ENCODE measurements at places on chromosomes 6 and 20.

GRCh38 chr6:87858440-87858839, 156.4 kb upstream of the AKIRIN2 start:
- DNase-seq, result no peak

DNA sequence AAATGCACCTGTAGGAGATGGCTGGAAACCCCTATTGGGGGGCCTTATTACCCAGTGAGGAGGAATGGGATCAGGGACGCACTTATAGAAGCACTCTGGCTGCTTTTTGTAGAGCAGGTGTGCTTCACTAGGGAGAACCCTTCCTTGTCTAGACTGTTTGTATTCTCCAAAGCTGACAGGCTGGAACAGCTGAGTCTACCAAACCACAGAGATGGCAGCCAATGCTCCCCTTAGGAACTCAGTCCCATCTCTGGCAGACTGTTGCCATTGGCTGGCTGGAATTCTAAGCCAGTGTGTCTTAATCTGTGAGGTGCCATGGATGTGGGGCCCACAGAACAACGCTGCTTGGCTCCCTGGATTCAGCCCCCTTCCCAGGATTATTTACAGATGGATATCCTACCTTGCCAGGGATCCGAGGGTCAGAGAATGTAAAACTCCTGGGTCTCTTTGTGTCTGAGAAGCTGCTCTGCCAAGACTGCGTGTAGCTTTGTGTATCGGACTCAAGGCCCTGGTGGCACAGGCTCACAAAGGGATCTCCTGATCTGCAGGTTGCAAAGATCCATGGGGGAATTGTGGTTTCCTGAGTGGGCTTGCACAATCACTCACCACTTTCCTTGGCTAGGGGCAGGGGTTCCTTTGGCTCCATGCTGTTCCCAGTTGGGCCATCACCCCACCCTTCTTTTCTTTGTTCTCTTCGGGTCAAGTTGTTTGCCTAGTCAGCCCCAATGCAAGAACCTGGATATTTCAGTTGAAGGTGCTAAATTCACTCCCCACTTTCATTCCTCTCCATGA, 26.1 kb downstream of the C6orf52 start:
- no peak for DNase-seq

DNA sequence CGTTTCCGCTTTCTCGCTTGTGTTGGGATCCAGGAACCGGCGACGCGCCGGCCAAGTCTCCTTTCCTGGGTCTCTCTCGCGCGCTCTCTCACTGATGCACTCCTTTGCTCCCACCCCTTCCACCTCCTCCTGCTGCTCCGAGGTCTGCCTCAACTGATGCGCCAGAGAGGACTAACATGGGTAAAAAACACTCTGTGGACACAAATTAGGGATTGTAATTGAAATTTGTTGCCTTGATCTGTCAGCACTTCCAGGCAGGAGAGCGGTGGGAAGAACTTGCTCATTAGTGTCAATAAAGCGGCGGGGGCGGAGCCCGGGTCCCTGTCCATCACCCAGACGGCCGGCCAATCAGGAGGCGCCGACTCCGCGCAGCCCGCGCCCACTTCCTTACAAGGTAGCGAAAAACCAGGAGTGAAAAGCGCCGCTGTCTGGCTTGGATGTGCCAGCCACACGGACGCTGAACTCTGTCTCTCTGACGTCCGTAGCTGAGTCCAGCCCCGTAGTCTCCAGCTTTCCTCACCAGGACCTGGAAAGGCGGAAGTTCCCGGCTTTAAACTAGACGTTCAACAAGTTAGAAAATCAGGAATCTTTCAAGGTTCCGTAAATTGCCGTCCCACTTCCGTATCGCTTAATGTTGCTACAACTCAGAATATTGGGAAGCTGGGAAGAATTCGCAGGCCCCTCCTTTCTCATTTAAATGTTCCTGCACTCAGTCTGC, at the start of gene TBX18:
TBX18 (minus strand) TSS at position 267 of the 718 bp plus-strand sequence. CDS start 417 bp downstream, outside the sequence.
- no peak for DNase-seq

DNA sequence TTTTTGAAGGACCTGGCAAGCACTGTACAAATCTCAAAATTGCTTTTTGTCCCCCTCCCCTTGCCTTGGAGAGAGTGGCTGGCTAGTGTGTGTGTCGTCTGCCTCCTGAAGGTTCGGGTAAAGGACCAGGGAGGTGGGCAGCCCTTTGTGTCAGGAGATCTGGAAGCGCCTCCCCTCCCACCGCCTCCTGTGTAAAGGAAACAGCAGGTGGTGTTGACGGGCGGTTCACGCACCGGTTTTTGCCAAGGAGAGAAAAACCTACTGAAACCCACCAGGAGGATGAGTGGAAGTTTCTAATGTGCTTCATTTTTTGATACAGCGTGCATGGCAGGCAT, 1.2 kb downstream of the ENTPD6 start:
- DNase-seq, result peak; percentile 6

DNA sequence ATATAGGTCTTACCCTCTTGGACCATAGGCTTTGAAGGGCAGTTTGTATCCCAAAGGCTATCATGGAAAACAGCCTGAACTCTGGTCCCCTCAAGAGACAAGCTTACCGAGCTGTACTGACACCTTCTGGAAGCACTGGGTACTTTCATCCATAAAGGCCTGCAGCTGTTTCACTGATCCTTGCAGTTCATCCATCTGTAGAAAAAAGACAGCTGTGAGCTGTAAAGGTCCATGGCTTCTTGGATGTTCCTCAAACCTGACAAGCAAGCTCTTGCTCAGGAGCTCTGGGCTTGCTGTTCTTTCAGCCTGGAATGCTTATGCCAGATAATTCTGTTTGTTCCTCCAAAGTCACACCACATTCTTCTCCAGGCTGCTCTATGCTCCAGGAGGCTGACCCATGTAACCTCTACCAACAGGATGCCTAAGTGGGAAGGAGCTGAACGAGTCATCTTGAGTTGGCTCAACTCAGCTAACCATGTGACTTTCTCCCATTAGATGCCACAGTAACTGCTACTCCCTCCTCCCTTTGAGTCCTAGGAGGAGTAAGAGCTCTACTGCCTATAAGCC, 8.8 kb upstream of the NDRG3 start:
- DNase-seq, result peak; percentile 39

GRCh38 chr20:32737371-32738223, 5.7 kb downstream of the COMMD7 start:
- DNase-seq, result peak; percentile 60

DNA sequence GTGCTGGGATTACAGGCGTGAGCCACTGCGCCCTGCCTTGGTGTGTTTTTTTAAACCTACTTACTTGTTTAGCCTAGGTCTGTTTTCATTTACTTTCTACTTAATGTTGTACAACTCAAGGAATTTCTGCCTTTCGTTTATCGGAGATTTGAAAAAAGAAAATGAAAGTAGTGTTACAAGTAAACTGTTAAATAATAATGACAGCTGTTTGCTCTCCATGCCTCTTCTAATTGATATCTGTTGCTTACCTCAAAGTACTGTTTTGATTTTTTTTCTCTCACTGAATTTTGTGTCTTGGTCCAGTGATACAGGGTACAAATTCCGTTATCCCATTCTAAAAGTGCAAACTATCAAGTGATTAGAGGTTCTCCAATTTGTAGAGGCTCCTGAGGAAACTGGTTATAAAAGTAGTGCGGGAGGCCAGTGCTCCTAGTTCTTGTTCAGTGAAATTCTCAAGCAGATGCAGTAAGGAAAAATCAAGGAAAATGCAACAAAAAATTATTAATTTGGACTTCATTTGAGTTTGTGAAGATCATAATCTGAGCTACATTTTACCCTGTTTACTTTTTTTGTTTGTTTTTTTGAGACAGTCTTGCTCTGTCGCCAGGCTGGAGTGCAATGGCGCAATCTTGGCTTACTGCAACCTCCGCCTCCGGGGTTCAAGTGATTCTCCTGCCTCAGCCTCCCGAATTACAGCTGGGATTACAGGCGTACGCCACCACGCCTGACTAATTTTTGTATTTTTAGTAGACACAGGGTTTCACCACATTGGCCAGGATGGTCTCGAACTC, 2.2 kb downstream of the UBR2 start:
- no peak for DNase-seq

DNA sequence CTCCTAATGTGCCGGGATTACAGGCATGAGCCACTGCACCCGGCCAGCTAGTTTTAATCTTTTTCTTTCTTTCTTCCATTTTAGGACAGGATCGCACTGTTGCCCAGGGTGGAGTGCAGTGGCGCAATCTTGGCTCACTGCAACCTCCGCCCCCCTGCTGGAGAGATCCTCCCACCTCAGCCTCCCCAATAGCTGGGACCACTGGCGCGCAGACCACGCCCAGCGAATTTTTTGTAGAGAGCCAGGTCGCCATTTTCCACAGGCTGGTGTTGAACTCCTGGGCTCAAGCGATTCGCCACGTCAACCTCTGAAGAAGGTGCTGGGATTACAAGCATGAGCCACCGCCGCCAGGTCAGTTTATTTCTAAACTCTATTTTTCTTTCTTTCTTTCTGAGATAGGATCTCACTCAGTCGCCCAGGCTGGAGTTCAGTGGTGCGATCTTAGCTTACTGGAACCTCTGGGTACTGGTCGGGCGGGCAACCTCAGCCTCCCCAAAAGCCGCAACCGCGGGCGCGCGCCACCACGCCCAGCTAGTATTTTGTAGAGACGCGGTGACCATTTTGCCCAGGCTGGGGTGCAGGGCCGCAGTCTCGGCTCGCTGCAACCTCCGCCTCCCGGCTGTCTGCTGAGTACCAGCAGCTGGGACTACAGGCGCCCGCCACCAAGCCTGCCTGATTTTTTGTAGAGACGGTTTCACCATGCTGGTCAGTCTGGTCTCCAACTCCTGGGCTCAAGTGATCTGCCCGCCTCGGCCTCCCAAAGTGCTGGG, 20.0 kb upstream of the LIN28B start:
- DNase-seq, result no peak

- DNase-seq, result no peak
Measured at GRCh38 chr6:152380993-152381898, 255.9 kb downstream of the SYNE1 start.
